Stimulated activated CD8-positive, alpha-beta memory T cell treated with anti-CD3 and anti-CD28 coated beads, Interleukin-2, amount 100 ng/mL, for 1 hour (primary cell): ENCODE measurements at places on chromosomes 6 and 20.

DNA sequence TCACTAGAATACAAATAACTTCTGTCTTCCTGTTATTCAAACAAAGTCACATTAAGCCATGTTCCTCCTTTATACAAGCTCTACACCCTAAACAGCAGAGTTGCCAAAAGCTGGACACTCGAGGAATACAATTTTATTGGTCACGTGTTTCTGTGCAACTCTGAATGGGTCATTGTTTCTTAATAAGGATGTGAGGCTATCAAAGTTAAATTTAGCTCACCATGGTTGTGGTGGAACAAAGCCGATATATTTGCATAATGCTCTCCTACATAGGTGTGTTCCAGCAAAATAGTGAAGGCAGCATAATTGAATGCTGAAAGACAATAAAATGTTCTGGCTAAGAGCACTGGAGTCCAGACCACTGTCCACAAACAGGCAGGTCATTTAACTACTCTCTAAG, 36.9 kb upstream of the CD2AP start:
- DNase-seq: no peak

DNA sequence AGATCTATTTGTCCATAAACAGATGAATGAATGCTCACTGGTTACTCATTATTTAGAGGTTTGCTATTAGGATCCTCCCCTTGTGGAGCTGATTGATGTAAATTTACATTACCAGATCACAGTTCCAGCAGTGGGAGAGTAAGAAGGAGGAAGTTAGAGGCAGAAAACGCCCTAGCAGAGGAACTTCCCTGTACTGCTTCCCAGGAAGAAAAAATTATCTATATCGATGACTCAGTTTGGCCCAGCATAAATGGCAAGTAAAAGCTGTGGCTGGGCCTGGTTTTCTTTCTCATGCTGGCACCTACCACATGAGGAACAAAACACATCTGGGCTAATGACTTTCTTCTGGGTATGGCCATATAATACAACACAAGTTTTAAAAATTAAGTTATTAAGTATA, 35.7 kb downstream of the DNAAF9 start:
- no peak for DNase-seq

GRCh38 chr6:66526061-66526460, 819.0 kb upstream of the EYS start:
- no peak for DNase-seq

GRCh38 chr20:63226042-63226943, 9.4 kb upstream of the BIRC7 start:
- no peak for DNase-seq

DNA sequence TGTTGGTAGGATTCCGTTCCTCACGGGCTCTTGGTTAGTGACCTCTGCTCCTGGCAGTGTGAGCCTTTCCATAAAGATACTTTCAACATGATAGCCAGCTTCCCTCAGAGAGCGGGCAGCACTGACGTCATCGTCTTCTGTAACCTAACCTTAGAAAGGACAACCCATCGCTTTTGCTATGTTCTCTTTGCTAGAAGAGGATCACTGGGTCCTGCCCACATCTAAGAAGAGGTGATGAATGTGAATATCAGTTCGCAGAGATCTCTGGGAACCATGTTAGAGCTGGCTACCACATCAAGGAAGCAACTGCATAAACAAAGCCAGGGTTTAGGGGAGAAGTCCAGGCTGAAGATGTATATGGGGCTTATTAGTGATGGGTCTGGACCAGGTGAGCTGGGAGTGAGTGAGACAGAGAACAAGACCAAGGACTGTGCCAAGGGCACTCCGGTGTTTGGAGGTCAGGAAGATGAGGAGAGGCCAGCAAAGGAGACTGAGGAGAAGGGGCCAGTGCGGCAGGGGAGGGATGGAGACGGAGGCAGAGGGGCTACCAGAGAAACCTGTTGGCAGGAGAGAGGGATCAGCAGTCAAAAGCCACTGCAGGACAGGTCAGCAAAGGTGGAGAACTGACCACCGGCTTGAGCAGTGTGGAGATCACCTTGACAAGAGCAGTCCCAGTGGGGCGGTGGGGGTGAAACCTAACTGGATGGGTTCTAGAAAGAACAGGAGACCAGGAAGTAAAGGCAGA, 39.7 kb downstream of the PIM1 start:
- no peak for DNase-seq

- no peak for DNase-seq
Measured at GRCh38 chr6:161166176-161166575, 107.7 kb downstream of the AGPAT4 start.

GRCh38 chr6:40634429-40634828, 47.3 kb upstream of the LRFN2 start:
- DNase-seq: no peak

GRCh38 chr20:60491051-60491581, 532.9 kb downstream of the CDH26 start:
- DNase-seq: no peak

DNA sequence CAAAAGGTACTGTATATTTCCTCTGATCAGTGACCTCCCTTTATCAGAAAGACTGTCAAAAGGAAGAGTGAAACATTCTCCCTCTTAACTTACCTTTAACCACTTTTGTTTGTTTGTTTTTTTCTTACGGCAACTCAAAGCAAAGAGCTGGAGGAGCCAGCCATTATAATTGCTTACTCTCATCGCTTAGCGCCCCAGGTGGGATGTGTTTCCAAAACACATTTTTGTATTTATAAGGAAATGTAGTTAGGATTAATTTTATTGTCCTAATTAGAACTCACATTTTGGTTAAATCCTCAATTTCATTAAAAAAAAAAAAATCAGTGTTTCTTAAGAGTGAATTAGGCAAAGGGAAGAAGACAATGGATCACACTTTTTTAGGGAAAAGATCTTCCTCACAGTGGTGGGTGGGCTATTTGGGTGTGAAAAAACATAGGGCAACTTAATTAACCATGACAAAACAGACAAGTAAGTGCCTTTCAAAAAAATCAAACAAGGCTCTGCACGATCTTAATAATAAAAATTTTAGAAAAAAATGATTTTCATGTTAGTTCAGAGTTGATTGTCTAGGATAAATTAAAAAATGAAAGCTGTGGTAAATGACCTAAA, 1.2 kb upstream of the PHACTR2 start:
- DNase-seq: no peak

GRCh38 chr20:2671977-2672376, 8.0 kb upstream of the IDH3B start:
- DNase-seq: no peak

DNA sequence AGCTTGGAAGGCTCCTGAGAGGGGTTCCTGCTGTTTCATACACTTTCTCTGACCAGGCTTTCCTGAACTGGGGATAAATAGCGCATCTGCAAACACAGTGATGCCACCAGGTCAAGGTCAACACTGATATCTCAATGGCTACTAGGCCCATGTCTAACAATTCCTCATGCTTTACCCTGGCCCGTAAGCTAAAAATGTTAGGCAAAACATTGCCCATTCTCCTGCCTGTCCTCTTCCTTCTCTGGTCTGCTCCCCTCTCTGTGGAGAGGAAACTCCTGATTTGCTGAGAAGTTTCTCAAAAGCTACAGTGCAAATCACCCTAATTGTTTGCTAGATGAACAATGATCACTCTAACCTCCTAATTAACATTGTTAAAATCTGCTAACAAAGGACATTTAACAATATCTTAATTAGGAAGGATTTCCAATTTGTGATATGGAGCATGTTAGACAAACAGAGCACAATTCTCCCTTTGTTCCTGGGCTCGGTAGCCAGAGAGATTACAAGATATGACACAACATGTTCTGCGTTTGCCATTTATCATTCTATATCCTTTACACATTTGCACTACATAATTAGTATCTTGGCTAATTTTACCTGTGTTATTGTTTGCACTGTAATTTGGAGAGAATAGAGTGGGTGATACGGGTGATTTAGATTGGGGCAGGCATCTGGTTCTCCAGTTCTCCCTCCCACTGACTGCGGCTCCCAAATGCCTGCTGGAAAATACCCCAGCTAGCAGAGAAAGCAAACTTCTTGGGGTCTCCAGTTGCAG, 266.8 kb downstream of the CD83 start:
- DNase-seq: no peak

DNA sequence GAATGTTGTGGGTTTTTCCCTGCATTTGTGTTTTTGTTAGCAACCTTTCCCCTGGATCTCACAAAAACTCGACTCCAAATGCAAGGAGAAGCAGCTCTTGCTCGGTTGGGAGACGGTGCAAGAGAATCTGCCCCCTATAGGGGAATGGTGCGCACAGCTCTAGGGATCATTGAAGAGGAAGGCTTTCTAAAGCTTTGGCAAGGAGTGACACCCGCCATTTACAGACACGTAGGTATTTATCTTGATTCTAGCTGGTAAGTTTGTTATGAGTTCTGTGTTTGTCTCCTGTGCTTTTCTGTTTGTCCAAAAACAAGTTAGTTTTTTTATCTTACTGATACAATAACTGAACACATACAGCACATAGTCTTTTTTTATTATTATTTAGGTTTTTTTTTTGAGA, 3.0 kb downstream of the SLC25A27 start:
- no peak for DNase-seq

DNA sequence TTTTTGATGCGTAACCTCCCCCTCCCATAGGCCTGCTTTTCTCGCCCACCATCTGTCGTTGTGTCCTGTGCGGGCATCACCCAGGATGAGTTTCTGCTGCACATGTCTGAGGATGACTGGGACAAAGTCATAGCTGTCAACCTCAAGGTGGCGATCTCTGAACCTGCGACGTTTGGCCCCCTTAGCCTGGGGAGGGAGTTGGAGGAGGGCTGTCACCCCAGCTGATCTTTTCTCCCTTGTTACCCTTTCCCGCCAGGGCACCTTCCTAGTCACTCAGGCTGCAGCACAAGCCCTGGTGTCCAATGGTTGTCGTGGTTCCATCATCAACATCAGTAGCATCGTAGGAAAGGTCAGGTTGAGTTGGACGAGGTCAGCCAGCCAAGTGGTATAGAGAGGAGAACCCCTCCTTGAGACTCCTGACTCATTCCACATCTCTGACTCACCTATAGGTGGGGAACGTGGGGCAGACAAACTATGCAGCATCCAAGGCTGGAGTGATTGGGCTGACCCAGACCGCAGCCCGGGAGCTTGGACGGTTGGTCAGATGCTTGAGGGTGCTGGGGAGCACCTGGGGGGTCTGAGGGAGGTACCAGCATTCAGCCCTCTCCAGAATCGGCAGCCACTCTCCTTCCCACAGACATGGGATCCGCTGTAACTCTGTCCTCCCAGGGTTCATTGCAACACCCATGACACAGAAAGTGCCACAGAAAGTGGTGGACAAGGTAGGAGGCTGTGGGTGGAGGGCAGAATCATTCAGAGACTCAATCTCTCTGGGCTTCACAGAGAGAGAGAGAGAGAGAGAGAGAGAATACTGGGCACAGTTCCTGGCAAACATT, 954 bp downstream of the HSD17B8 start:
- no peak for DNase-seq

- DNase-seq: no peak
Measured at GRCh38 chr20:25254571-25254970, 6.7 kb downstream of the PYGB start.

- DNase-seq: no peak
Measured at GRCh38 chr6:48714250-48714649, 603.3 kb upstream of the PTCHD4 start.

DNA sequence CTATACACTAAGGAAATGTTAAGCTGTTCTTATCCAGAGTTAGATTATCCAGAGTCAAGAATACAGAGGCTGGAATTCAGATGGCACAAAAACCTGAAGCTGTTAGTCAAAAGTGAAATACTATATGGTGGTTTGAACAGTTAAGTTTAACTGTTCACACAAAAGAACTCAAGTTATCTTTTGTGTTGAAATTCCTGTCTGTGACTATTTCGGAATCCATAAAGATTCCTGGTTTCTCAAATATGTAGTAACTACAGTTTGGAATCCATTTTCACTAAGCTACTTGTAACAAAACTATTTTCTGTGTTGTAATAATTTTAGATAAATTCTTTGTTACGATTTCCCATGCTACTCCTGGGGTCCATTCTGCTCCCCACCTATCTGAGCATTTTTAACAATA, 24.5 kb downstream of the FIG4 start:
- no peak for DNase-seq

DNA sequence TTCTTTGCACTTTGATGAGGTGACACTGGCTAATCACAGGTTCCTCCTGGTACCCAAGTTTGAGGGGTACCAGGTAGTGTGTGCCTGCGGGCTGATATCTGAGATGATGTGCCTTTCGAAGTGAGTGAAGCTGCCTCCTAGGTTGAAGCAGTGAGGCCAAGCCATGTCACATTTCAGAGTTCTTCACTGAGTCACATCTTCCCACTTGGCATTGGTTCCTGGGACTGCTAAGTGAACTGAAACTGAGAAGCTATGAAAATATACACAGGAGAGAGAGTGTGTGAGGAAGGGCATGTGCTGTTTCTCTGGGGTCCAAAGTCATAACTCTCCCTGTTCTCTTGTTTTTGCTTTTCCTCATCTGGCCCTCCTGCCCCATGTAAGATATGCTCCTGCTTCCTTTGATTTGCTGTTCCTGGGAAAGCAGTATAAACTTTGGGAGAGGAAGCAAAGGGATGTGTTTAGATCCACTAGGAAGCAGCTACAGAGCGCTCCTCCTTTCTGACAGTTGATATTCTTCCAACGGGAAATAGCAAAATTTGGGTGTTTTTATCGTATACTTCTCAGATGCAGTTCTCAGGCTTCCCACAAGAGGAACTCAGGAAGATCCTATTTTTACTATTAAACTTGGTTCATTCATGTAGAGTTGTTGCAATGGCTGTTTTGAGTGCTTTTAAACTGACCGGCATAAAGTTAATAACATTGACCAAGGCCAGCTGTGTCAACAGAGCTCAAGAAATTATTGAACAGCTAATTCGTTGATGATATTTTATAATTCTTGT, 153.7 kb downstream of the MOXD1 start:
- no peak for DNase-seq

- DNase-seq: no peak
Measured at GRCh38 chr20:46060301-46060881, 29.4 kb downstream of the NCOA5 start.

DNA sequence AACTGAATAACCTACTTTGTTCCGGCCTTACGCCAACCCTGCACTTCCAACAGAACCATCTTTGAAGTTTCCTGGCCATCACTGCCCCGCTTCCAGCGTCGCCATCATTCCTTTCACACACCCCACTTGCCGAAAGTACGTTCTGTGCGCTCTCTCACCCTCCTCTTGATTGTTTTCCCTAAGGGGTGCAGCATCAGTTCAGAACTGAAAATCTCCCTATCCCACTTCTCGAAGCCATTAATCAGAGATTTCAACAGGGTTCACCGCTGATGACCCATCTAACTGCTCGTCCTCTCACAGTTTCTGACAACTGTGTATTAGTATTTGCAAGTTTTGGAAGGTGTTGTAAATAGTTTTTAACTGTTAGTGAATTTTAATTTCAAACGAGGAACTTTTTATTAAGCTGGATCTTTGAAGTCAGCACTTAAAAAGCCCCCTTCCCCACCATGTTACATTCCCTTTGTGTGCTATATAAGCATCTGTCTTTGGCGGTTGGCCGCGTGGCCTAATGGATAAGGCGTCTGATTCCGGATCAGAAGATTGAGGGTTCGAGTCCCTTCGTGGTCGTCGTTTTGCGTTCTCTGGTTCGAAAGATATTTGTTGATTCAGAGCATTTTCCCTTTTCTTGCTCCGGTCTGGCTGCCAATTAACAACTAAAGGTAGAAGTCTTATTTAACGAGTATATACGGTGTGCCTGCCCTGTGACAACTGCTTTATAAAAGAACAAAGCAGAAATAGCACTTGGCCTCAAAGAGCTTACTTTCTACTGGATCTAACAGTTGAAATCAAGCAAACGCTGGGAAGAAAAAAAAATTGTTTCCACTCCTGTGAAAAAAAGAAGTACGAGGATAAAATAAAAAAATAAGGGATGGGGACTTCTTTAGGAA, 42.6 kb downstream of the TRIM27 start:
- peak; percentile 27 for DNase-seq

GRCh38 chr6:109595998-109596397, 95.0 kb downstream of the AK9 start:
- no peak for DNase-seq

GRCh38 chr6:120039664-120040063, 690.1 kb upstream of the MAN1A1 start:
- DNase-seq: no peak
